Cerebellar nuclear complex (tissue), 1 donor: ENCODE measurements at places on chromosomes 16 and 17.

- no peak for DNase-seq
Observed at GRCh38 chr17:49387498-49388289, 25.6 kb upstream of the ZNF652 start.

DNA sequence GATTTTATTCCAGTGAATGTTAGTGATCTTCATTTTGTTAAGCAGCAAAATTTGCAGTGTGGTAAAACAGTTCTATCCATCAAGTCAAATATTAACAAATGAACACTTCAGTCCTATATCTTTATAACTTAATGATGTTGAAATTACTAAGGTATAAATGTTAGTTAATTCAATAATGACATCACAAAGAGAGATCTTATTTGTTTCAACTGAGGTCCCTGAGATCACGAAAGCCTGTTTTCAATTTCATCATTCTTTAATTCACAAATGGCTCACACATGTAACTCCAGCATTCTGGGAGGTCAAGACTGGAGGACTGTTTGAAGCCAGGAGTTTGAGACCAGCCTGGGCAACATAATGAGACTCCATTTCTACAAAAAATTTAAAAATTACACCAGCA is 13.9 kb downstream of the SMURF2 start:
- no peak for DNase-seq

GRCh38 chr16:50591800-50592771 is 43.9 kb downstream of the NKD1 start:
- peak; percentile 80 for DNase-seq

- DNase-seq, result no peak
Observed at GRCh38 chr17:5700745-5701144, 116.4 kb upstream of the NLRP1 start.

DNA sequence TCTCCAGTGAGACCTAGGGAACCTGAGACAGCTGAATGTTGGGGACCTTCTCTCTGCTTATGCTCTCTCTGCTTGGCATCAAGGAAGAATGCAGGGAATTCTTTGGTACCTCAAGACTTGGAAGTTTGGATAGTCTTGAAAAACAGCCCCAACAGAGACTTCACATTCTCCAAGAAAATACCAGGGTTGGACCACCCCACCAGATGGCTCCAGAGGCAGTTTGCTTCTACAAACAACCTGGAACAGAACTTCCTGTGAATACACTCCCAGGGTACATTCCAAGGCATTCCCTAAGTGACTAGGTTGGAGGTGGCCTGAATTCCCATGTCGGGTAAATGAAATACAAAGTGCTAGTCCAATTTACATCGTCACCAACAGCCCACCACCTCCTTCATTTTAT is 314.4 kb downstream of the PMP22 start:
- no peak for DNase-seq

- no peak for DNase-seq
Observed at GRCh38 chr17:72539981-72540897, 419.4 kb downstream of the SOX9 start.

DNA sequence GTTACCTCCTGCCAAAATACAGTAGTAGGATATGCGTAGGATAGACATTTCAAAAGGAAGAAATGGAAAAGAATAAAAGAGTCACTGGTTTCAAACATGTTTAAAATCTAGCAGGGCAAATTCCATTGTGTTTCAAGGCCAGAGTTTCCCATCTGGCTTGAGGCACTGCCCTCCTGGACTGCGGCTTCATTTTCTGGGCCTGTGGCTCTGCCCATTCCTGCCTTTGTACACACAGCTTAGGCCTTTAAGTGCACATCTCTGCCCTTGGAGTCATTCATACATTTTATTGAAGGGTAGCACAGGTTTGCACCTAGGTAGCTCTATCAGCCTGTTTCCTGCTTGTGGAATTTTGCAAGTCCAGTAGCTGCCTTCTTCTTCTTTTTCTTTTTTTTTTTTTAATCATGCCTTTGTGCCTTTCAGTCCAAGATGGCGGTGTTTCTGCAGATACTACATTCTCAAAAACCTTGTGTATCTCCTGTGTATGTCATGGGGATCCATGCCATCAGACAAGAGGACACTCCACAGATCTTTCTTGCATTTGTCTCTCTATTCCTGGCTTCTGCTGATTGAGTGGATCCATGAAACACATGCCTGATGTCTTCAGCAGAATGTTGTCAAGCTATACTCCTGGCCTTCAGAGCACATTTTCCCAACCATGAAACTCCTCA is 282.9 kb downstream of the BCAS3 start:
- no peak for DNase-seq
